Progenitor cell of endocrine pancreas (in vitro differentiated cells): ENCODE measurements at places on chromosomes 2 and 18.

GRCh38 chr2:79573895-79574674 lies 61.2 kb downstream of the CTNNA2 start:
- no peak for DNase-seq

GRCh38 chr2:233354971-233355574 lies 779 bp downstream of the DGKD start:
- no peak for DNase-seq

- no peak for DNase-seq
Observed at GRCh38 chr2:99715956-99716355, 226.1 kb upstream of the REV1 start.

GRCh38 chr2:237774811-237775553 lies 23.6 kb upstream of the RBM44 start:
- DNase-seq = peak; percentile 48

DNA sequence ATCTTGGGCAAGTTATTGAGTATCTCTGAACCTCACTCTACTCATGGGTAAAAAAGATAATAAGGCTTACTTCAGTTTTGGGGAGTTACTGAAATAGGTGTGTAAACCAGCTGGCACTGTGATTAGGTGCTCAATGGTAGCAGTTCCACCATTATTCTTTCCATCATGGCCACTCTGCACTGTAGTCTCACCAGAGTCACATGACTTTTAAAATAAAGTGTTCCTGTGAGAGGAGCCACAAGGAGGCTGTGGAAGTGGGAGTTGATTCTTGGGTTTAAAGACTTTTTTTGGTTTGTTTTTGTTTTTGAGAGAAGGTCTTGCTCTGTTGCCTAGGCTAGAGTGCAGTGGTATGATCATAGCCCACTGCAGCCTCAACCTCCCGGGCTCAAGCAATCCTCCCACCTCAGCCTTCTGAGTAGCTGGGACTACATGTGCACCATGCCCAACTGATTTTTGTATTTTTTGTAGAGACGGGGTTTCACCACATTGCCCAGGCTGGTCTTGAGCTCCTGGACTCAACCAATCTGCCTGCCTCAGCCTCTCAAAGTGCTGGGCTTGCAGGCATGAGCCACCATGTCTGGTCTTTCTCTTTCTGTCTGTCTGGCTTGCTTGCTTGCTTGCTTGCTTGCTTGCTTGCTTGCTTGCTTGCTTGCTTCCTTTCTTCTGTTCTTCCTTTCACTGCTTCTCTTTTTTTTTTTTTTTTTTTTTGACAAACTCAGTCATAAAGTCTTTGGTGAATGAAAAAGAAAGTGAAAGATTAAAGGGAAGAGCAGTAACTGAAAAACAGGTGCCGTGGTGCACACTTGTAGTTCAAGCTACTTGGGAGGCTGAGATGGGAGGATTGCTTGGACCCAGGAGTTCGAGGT lies 21.2 kb upstream of the ACVR1 start:
- DNase-seq = no peak

- DNase-seq = no peak
Observed at GRCh38 chr2:43448822-43449110, 147.1 kb downstream of the THADA start.

- no peak for DNase-seq
Observed at GRCh38 chr2:152420363-152420762, 85.4 kb downstream of the FMNL2 start.

GRCh38 chr2:9639000-9639602 lies 8.3 kb upstream of the YWHAQ start:
- DNase-seq = no peak
